Smooth muscle cell of the brain vasculature (primary cell): ENCODE measurements at places on chromosomes 3 and 15.

DNA sequence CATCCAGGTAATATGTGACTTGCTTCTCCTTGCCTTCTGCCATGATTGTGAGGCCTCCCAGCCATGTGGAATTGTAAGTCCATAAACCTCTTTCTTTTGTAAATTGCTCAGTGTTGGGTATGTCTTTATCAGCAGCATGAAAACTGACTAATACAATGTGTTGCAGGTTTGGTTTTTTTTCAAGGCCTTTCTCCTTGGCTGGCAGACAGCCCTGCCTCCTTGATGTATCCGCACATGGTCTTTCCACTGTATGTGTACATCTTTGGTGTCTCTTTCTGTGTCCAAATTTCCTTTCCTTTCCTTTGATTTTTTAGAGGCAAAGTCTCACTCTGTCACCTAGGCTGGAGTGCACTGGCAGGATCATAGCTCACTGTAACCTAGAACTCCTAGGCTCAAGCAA lies 260.1 kb downstream of the TUSC7 start:
- DNase-seq, result no peak

GRCh38 chr3:36904641-36905040 lies 40.2 kb downstream of the TRANK1 start:
- no peak for DNase-seq

DNA sequence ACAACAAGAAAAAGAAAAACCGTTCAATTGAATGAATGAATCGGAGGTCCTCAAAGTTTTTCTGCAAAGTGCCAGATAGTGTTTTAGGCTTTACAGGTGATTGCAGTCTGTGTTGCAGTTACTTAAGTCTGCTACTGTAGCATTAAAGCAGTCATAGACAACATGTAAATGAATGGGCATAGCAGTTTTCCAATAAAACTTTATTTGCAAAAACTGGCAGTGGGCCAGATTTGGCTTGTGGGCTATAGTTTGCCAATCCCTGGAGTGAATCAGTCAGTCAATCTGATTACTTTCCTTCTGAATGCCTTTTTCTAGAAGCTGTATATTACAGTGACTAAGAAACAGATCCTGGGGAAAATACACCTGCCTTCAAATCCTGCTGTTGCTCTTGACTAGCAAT lies 242.6 kb downstream of the LRTM1 start:
- DNase-seq, result no peak

DNA sequence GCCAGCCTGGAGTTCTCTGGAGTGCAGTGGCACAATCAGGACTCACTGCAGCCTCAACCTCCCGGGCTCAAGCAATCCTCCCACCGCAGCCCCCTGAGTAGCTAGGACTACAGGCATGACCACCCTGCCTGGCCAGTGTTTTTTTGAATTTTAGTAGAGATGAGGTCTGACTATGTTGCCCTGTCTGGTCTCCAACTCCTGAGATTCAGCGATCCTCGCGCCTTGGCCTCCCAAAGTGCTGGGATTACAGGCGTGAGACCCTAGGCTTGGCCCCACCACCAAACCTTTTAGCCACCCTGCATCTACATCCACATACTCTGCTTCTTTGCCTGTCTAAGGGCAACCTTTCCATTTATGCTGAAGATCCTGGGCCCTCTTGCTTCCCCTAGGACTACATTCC lies 4.4 kb downstream of the NUSAP1 start:
- no peak for DNase-seq

- no peak for DNase-seq
Observed at GRCh38 chr15:77023576-77024272, 28.8 kb downstream of the PSTPIP1 start.

- DNase-seq, result no peak
Observed at GRCh38 chr15:39788800-39789565, 6.3 kb upstream of the FSIP1 start.

GRCh38 chr3:76198086-76198485 lies 412.7 kb upstream of the ZNF717 start:
- DNase-seq, result no peak

- DNase-seq, result no peak
Observed at GRCh38 chr3:143247073-143247472, 127.5 kb downstream of the CHST2 start.
